Endothelial cell (in vitro differentiated cells): ENCODE measurements at places on chromosomes 2 and 18.
A peak's percentile ranks its signal among the peaks of the same experiment; 100 is the strongest.

DNA sequence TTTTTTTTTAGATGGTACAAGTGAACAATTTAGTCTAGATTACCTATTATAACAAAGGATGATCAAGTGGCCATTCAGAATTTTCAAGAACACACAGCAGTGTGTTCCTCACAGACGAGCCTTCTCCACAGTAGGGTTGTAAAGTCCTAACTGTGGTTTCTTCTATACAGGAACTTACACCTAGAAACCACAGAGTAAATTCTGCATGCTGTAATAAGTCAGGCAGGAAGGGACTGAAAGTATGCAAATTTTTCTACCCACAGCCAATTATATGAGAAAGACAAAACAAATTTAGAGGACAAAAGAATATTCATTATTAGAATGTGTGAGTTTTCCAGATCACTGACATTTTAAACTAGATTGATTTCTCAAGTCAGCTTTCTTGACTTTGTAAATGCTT lies 99.5 kb downstream of the RBMS1 start:
- DNase-seq: no peak

DNA sequence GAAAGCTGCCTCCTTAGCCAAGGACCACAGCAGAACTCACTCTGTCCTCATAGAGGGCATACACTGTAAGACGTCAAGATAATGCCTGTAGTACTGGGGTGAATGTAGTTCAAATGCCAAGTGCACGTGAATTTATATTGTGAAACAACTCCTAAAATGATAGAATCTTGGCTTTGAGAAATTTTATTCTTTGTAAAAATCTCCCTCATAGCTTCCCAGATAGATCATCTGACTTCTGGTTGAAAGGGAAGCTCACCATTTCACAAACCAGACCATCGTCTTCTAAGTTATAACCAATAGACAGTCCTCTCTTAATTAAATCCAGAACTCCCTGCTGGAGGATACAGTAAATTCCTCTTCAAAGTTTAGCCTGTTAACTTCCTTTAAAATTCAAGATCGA lies 110.9 kb upstream of the MSTN start:
- no peak for DNase-seq

GRCh38 chr2:127052057-127052770 lies 54.7 kb downstream of the BIN1 start:
- no peak for DNase-seq

- no peak for DNase-seq
Observed at GRCh38 chr2:189927823-189928222, 134.7 kb downstream of the MSTN start.

DNA sequence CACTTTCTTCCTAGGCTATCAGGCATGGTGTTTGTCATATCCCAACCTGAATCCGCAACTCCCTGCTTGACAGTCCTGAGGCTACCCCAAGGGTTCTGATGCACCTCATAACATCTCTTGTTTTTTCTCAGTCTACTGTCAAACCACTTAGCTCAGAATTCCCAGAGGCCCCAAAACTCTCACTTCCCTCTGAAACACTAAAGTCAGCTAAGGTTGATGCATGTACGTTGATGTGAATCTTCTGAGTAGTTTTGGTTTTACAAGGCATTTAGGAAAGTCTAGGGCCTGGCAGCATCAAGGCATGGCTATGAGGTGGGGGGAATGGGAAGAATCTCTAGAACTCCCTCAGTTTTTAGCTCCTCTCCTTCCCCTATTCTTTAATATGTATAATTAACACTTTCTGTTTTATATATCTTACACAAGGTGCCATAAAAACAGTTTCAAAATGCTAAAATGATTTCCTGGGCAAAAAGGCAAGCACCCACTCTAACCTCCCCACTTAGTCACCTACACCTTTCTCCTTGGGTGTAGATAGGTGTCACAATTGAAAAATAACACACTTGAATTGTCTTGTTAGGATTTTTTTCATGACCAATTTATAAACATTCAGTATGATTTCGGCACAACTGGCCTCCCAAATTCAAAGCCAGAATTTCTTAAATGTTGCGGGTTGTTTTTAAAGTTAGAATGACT lies 71.4 kb upstream of the TANK start:
- no peak for DNase-seq

DNA sequence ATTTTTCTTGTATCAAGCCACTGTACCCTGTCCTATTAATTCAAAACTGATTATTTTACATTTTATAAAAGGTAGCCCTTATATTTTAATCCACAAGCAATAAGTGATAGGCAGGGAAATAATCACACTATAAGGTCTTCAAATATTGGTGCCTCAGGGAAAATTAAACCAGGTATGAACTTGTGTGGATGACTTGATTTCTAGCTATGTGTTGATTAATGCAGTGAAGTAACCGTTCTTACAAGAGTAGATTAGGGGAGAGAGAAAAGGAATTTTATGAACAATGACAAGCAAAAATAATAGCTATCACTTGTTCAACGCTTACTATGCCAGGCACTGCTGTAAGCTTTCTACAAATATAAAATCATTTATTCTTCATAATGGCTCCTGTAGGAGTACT lies 199.6 kb downstream of the PTGR3 start:
- no peak for DNase-seq

DNA sequence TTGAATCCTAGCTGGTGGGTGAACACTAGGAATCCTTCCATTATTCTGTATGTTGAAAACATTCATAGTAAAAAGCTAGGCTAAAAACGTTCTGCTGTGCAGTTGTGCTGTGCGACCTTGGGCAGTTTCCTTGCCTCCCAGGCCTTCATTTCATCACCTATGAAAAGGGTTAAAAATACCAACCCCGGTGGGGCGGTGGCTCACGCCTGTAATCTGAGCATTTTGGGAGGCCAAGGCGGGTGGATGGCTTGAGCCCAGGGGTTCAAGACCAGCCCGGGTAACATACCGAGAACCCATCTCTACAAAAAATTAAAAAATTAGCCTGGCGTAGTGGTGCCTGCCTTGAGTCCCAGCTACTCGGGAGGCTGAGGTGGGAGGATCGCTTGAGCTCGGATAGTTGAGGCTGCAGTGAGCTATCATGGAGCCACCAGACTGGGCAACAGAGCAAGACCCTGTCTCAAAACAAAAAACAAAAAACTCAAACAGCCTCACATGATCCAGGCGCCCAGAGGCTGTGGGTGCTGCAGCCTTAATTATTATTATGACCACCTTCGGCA lies 2.9 kb upstream of the RRM2 start:
- DNase-seq: no peak

- DNase-seq: no peak
Observed at GRCh38 chr18:471716-472115, 28.8 kb downstream of the COLEC12 start.

- DNase-seq: peak; percentile 46
Observed at GRCh38 chr18:49814147-49814499, 790 bp upstream of the ACAA2 start.

GRCh38 chr2:88828397-88829137 lies 137.1 kb downstream of the RPIA start:
- DNase-seq: no peak

- DNase-seq: no peak
Observed at GRCh38 chr2:232418056-232418455, 11.4 kb downstream of the ALPG start.

- DNase-seq: no peak
Observed at GRCh38 chr2:16650287-16651249, 15.1 kb downstream of the CYRIA start.

- no peak for DNase-seq
Observed at GRCh38 chr2:173286153-173286809, 68.4 kb upstream of the CDCA7 start.

- no peak for DNase-seq
Observed at GRCh38 chr2:55518841-55519165, 715 bp upstream of the CFAP36 start.

DNA sequence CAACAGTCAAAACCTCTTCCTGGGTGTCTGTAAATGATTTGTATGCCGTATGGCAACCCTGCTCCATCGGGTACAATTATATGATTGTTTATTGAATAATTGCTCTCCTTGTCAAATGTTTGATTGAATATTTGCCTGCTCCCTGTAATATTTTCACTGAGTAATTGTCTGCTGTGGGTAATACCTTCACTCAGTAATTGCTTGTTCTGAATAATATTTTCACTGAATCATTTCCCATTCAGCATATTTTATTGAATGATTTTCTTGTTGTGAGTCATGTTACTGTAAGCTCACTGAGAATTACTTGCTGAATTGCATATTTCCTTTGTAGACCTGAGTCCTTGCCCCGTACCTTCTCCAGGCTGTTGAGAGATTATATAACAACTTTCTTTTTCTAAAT lies 535.2 kb downstream of the METTL4 start:
- no peak for DNase-seq

GRCh38 chr2:111910609-111911277 lies 12.3 kb downstream of the MERTK start:
- DNase-seq: no peak

DNA sequence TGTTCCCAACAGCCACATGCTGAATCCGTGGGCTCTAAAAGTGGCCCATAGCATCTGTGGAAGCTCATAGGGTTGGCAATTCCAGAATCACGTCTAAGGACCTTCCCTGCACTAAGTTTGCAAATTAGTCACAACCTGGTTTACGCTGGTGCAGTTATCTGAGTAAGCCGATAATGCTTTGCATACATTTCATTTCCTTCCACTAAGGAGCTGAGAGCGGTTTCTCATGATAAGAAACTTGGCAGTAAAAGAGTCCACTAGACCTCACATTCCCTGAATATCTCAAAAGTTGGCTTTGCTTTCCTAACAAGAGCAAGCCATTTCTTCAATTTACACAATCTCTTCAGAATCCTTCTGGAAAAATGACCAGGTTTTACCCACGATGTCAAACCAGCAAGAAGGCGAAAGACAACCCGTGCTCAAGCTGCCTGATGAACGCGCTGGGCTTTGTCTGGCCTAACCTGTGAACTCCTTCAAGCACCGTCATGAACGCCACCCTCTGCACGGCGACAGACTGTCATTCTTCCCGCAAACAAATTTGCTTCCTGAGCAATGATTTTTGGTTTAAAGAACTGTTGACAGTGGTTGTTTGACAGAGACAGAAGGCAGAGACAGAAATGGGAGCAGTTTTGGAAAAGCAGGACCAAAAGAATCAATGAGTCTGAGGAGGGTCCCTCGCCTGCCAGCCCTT lies 73.0 kb upstream of the COPS8 start:
- no peak for DNase-seq

DNA sequence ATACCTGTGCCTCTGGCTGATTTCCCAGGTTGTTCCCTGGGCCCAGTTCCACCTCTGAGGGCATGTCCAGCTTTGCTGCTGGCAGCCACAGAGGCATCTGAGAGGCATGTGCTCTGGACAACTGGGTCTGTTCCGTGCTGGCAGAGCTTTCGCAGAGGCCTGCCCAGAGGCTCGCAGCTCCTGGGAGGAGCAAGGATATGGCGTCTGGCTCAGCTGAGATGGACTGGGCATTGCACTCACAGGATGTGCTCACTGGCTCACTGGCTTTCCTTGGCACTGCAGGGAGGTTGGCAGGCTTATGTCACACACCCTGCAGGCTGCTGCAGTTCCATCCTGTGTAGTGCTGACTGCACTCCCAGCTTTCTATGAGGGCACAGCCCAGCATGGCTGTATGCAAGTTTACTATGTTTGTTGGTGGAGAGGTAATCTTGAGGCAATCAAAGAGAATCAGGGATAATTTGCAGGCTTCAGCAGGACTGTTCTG lies 172.3 kb downstream of the PRKCE start:
- DNase-seq: no peak

- DNase-seq: no peak
Observed at GRCh38 chr2:176383836-176384442, 114.7 kb downstream of the MTX2 start.

GRCh38 chr2:221410487-221410886 lies 161.6 kb downstream of the EPHA4 start:
- DNase-seq: no peak
